Stimulated activated CD8-positive, alpha-beta memory T cell treated with anti-CD3 and anti-CD28 coated beads, Interleukin-15, amount 100 ng/mL, for 48 hours (primary cell): ENCODE measurements at places on chromosomes 5 and 9.
A peak's percentile ranks its signal among the peaks of the same experiment; 100 is the strongest.

DNA sequence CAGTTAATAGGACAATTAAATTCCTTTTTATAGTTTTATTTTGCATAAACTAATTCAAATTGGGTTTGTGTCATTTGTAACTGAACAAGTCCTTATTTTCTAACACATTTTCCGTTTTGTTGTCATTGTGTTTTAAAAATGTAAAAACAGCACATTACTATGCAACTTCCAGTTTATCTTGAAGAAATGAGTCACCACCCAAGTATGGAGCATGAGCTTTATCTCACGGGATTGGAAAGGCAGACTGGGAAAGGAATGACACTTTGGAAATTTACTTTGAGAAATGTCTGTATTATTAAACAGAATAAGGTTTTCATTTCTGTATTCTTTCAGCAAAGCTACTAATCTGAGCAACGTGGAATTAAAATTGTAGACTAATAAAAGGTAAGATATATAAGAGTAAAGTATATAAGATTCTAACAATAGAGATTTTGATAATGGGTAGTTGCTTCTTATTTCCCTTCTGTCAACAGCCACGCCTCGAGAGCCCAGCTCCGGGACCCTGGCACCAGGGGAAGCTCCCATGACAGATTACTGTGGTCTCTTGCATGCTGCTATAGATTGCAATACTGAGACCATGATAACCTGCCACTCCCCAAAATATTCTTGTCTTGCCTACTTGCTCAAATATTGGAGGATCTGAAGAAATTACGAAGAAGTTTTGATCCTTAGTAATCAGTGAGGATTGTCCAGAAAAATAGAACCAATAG, 433.1 kb downstream of the CHSY3 start:
- DNase-seq: no peak

DNA sequence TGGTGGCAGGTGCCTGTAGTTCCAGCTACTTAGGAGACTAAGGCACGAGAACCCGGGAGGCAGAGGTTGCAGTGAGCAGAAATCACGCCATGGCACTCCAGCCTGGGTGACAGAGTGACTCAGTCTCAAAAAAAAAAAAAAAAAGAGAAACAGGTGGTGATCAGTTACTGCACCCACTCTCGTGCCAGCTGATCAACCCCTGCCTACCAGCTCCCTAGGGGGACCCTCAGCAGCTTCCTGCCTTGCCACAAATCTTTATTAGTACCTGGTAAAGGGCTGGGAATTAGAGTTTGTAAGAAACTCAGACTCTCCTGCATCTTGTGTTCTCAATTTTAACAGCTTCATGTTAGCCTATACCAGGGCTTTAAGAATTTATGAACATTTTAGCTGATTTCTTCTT, 914.9 kb downstream of the EFNA5 start:
- DNase-seq: no peak

DNA sequence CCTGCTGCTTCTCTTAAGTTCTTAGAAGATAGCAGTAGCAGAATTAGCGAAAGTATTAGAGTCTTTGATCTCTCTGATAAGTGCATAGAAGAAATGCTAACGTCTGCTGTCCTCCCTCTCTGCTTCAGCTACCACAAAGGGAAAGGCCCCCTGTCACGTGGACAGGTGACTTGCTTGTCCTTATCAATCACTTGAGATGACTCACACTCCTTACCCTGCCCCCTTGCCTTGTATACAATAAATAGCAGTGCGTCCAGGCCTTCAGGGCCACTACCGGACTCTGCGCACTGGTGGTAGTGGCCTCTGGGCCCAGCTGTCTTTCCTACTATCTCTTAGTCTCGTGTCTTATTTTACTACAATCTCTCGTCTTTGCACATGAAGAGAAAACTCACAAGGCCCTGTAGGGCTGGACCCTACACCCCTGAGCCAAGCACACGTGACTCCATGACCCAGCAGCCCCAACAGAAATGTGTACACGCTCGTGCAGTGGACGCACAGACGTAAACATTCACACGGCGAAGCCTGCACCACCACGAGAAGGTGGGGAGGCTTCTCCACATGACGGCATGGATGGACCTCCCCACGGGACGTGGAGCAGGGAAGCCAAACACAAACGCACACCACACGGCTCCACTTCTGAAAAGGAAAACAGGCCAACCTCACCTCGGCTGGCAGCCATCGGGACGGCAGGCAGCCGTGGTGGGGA, 38.3 kb downstream of the PNPLA7 start:
- no peak for DNase-seq

DNA sequence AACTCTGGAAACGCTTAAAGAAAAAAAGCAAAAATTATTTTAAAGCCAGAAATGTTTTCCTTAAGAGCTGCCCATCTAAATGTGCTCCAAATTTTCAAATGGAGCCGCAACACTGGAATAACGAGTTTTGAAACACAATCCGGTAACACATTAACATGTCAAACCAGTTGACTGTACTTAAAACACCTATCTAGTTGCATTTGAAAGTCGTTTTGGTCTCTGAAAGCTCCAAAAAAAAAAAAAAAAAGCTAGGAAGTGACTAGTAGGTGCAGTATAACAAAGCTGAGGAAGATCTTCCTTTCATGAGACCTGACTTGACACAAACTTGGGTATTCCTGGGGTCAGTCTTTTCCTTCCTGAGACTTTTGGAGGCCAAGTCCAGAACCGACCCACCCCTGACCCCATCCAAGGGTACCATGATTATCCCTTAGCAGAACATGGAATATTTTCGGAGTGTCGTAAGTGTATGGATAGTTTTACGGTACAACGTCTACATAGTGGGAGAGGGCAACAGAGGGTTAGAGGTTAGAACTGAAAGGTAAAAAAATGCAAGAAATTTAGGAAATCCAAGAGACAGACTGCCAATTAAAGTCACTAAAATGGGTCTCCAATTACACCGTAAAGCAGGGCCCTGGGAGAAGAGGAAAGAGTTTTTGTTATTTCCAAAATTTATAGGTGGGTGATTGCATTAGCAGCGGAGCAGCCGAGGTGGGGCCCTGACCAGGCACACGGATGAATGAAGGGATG, 812 bp downstream of the CETN3 start:
- DNase-seq: no peak

GRCh38 chr5:78514427-78515330, 133.9 kb downstream of the LHFPL2 start:
- DNase-seq: no peak

GRCh38 chr9:69546265-69546664, 125.9 kb downstream of the APBA1 start:
- no peak for DNase-seq

DNA sequence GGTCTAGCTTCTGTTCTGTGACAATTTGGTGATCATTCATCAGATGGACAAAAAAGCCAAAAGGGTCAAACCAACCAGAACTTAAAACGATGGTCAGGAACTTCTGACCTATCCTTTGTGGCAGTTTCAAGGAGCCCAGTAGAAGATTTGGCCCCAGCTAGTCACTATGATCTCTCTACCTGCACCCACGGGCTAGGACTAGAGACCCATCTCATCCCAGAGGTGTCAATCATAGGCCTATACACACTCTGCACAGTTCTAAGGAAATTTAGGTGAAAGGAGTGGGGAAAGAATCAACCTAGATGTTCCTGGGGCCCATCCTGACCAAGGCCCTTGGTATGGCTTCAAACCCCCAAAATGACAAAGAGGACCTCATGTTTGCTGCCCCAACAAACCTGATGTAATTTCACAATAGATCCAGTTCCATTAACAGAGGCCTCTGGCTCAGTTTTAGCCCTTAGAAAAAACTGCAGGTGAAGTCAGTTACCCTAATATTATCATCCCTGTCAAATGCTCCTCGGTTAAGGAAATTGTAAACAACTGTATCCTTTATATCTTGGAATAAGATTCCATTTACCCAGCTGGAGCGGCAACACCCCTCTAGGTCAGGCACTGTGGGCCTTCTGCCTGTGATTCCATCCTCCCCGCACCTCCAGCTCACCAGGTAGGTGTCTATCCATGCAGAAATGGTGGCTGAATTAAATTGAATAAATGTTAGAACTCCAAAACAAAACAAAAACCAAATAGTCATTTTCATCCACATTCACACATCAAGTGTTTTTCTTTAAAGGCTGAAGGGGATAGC, 138.7 kb downstream of the ENC1 start:
- no peak for DNase-seq

DNA sequence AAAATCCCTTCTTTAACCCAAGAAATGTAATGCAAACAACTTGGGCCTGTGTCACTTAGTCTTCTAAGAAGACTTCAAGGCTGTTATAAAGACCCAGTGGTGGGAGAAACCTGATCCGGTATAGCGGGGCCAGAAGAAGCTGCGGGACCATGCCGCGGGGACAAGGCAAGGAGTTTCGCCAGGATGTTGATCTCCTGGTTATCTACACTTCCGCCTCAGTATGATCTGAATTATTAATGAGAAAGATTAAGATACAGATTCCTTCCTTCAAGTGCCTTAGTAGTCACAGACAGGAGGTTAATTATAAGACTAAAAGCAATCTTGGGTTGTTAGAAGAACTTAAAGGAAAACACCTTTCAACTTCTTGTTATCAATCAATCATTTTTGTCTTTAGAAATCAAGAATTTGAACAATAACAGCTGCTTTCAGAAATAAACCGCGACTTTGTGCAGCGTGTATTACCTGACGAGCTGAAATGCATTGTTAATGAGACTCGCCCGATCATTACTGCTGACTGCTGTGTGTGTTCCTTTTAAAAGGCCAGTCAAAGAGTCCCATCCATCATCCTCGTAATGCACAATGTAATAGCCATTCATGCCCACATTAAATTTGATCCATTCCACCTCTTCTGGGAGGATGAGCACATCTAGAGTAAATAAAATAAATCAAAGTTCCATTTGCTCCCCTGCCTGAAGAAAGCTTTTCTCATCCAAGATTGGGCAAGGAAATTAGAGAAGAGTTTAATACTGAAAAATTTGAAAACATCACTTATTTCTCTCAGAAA, 22.2 kb downstream of the ERAP1 start:
- DNase-seq: no peak

DNA sequence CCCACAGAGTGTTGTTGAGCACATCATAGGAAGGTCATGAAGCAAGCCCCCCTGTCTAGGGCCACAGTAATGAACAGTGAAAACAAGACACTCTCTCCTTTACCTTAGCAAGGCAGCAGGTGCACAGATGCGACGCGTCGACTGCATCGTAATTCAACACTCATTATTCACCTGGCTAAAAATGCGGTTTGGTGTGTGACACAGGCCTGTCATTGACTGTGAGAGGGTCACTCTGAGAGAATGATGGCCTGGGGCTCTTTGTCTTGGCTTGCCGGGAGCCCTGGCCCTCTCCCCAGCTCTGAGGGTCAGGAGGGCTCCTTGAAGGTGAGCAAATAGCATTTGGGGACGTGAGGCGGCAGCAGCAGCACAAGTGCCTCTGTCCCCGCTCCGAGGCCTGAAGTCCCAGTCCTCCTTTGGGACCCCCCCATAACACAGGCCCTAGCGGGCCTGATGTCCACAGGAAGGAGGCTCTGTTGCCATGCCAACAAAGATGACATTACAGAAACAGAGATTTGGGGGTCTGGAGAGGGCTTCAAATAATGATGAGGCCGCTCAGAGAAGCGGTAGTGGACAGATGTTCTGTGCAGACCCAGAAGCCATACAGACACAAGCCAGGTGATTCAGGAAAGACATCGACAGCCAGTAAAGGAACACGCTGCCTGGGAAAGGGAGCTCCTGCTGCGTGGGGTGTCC, 46.7 kb downstream of the SHB start:
- no peak for DNase-seq

- DNase-seq: no peak
Observed at GRCh38 chr5:83485842-83486241, 14.3 kb downstream of the VCAN start.

DNA sequence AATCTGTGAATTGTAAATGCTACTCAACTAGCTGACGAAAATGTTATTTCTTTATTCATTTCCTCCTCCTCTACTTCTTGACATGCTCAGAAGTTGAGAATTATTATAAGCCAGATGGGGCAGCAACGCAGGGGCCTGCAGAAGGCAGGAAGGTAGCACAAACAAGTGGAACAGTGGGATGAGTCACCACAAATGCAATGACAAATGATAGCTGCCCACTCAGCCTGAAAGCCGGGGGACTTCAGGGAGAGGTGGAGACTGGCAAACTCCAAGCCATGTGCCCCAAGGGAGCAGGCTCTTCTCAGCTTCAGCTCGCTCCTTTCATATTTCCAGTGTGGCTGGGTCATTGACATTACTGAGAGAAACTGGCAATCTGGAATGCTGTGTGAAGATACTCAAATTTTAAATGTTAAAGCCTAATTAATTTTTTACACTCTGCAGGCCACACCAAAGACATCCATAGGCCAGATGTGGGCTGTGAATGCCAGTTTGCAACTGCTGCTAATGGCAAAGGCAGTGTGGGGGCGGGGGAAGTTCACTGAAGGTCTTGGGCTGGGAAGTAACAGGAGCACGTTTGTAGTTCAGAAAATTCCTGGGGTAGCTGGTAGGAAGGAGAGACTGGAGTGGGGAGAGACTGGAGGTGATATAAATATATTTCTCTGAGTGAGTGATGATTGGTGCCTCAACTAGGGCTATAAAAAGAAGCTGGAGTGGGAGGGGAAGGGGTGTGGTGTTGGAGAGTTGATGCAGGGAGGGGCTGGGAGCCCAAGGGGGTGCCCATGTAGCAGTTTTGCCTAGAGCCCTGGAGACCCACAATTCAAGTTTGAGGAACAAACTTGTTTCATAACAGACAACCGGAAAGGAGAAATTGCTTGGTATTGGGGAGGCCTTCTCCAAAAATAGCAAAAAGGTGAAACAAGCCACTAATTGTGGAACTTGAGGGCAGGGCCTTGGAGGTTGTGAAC, 20.8 kb upstream of the ADRB2 start:
- peak; percentile 44 for DNase-seq

GRCh38 chr5:14676320-14676719, 11.8 kb downstream of the OTULIN start:
- DNase-seq: no peak

DNA sequence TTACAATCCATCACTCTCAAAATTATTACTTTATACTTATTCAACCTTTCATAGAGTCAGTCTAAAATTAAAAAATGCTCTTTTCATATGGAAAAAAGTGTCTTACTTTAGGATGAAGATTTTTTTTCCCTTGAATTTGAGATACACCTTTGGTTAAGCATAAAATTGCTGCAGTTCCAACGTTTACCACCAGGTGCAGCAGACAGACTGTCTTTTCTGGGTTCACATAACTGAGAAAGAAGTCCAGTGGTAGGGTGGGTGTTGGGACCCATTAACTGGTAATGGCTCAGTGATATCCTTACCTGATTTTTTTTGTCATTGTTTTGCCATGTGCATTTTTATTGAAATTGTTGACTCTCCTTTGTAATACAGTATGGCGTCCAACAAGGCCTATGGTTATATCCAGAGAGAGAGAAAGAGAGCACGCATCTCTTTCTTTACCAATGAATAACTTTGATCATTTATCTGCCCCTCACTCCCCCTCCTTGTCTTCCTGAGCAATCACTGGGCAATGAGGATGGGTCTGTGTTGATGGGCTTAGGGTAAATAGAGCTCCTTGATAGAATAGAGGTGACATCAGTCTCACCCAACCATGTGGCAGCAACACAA, 98.4 kb downstream of the FBXL7 start:
- DNase-seq: no peak
